ENCODE measurements at places on chromosomes 11 and 22.

GRCh38 chr11:2393941-2394817, 6.4 kb upstream of the TSSC4 start:
- no peak for DNase-seq

- no peak for DNase-seq
Measured at GRCh38 chr11:44731685-44732430, 5.1 kb downstream of the TSPAN18 start.

GRCh38 chr11:33868647-33869461, 23.0 kb downstream of the LMO2 start:
- DNase-seq, result no peak

GRCh38 chr22:29332886-29333496, 17.5 kb upstream of the RASL10A start:
- no peak for DNase-seq

All from AG09309 (cell line).